ENCODE measurements at places on chromosomes 6 and 20.

DNA sequence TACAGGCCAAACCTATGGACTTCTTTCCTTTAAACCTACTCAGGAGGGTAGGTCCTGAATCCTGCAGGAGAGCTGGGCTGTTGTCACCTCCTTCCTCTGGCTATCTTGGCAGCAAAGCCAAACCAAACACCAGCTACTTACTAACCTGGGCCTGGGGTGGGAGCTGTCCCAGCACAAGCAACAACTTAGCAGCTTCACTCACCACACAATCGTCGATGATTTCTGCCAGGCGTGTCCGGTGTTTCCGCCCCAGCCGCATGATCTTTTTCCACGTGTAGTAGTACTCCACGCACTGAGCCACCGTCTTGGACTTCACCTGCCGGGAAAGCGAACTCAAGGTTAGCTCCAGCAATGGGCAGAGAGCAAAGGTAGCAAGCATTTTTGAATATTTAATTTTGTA, 25.4 kb upstream of the MRPS10 start:
- DNase-seq, result no peak

DNA sequence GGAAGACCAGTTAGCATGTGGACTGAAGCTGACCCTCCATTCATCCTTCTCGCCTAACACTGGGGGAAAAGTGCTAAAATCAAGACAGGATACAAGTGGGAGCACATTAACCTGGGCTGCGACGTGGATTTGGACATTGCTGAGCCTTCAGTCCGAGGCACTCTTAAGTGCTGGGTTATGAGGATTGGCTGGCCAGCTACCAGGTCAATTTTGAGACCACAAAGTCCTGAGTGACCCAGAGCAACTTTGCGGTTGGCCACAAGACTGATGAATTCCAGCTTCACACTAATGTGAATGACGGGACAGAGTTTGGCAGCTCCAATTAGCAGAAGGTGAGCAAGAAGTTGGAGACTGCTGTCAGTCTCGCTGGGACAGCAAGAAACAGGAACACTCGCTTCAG, 20.7 kb downstream of the FUCA2 start:
- no peak for DNase-seq

DNA sequence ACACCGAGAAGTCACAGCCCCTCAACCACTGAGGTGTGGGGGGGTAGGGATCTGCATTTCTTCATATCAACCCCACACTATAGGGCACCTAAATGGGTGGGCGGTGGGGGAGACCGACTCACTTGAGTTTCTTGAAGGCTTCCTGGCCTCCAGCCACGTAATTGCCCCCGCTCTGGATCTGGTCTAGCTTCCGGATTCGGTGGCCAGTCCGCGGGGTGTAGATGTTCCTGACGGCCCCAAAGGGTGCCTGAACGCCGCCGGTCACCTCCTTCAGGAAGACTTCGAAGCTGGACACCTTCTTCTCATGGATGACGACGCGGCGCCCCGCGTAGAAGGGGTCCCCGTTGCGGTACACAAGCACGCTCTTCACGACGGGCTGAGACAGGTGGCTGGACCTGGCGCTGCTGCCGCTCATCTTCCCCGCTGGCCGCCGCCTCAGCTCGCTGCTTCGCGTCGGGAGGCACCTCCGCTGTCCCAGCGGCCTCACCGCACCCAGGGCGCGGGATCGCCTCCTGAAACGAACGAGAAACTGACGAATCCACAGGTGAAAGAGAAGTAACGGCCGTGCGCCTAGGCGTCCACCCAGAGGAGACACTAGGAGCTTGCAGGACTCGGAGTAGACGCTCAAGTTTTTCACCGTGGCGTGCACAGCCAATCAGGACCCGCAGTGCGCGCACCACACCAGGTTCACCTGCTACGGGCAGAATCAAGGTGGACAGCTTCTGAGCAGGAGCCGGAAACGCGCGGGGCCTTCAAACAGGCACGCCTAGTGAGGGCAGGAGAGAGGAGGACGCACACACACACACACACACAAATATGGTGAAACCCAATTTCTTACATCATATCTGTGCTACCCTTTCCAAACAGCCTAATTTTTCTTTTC, at the start of gene DCDC2:
Gene DCDC2, minus strand, starts transcription at position 724 of the 883 bp plus-strand sequence. Its CDS starts 309 bp downstream, at position 415.
- DNase-seq, result peak; percentile 29

GRCh38 chr6:36986704-36987047, 680 bp upstream of the MTCH1 start:
- no peak for DNase-seq
